ENCODE measurements at places on chromosomes 1 and 21.
A peak's percentile ranks its signal among the peaks of the same experiment; 100 is the strongest.

GRCh38 chr1:8409106-8409505 lies 91.2 kb downstream of the SLC45A1 start:
- peak; percentile 31 for DNase-seq

- no peak for DNase-seq
Observed at GRCh38 chr1:81142099-81142826, 658.5 kb upstream of the ADGRL2 start.

- DNase-seq, result no peak
Observed at GRCh38 chr1:241034203-241034936, 322.6 kb downstream of the RGS7 start.

DNA sequence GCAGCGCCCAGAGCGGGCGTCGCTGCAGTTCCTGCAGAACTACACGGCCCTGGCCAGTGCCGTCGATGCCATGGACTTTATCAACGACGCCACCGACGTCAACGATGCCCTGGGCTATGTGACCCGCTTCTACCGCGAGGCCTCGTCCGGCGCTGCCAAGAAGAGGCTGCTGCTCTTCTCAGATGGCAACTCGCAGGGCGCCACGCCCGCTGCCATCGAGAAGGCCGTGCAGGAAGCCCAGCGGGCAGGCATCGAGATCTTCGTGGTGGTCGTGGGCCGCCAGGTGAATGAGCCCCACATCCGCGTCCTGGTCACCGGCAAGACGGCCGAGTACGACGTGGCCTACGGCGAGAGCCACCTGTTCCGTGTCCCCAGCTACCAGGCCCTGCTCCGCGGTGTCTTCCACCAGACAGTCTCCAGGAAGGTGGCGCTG lies 22.0 kb downstream of the COL6A1 start:
- DNase-seq, result peak; percentile 3

- no peak for DNase-seq
Observed at GRCh38 chr1:207808322-207808705, 56.5 kb downstream of the CD46 start.

GRCh38 chr1:85366391-85367170 lies 90.1 kb upstream of the BCL10 start:
- DNase-seq, result no peak

DNA sequence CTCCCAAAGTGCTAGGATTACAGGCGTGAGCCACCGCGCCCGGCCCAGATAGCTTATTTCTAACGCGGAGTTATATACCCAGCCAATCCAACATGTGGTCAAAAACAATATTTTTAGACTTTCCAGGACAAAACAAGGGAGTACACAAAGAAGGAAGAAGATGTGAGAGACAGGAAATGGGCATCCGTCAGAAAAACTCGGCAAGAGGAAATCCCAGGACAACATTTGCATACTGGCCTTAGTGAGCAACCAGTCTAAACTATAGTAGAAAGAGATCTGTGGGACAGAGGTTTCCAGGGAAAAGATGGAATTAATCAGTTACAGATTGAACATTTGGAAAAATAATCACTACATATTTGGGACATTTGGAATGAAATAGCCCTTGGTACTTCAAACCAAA lies 11.4 kb downstream of the ARMH1 start:
- no peak for DNase-seq

DNA sequence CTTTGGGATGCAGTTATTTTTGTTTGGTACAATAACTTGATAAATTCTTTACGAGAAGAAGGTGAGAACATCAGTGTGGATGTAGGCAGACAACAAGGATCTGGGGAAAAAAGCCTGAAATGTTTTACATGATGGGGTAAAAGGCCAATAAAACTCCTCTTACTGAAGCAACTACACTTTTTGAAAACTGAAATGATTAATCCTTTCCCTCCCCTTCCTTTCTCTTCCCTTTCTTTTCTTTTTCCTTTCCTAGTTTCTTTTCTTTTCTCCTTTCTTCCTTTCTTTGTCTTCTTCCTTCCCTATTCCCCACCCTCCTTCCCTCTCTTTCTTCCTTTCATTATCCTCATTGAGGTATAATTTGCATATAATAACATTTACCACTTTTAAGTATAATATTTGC lies 24.6 kb downstream of the F5 start:
- no peak for DNase-seq

GRCh38 chr1:184456189-184456588 lies 69.4 kb downstream of the C1orf21 start:
- DNase-seq, result no peak

DNA sequence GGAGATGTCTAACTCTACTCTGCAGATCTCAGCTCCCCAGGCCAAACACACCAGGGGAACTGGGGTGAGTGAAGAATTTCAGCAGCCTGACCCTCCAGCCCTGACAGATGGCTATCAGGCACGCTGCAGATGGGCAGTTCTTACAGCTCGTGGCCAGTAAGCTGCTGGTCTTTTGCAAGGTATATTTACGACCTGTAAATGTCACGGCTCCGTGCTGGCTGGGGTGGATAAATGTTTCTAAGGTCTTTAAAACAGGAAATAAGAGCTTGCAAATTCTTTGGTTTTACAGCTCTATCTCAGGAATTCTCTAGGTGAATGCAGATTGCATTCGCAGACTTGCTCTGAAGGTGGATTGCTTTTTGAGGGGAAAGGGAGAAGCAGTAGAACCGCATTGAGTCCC lies 10.1 kb downstream of the DOP1B start:
- DNase-seq, result no peak

GRCh38 chr1:77253211-77253610 lies 28.6 kb upstream of the AK5 start:
- DNase-seq, result no peak

DNA sequence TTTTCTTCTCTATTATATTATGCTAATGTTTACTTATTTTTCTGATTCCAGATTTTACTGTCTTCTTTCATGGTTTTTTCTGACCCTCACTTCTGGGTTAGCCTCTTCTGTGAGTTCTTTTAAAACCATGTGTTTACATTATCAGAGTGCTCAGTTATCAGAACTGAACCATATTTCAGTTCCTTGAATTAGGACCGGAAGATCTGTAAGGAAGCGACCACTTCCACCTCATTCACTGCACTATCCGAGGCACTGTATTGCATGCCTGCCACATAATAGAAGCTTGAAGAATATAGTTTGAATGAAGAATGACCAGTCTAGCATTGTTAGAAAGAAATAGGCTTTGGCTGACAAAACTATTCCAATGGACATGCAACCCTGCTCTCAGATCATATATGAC lies 281.0 kb upstream of the DEPDC1 start:
- no peak for DNase-seq

- DNase-seq, result peak; percentile 77
Observed at GRCh38 chr21:17688912-17689874, 76.5 kb upstream of the BTG3 start.

DNA sequence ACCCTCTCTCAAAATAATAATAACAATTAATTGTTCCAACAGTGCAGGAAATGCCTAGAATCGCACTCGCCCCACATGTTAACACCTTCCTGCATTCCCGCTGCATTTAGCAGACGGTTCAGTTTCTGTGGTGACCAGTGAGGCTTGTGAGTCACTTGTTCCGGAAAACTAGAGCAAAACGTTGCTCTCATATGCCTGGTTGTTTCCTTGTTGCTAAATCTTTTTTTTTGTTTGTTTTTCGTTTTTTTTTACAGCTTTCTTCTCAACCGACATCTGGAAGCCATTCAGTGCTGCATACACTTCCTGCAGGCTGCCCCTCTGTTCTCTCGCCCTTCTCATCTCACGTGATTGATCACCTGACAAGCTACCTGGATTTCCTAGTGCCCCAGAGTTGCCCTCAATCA lies 56.9 kb upstream of the TMPRSS2 start:
- no peak for DNase-seq

- no peak for DNase-seq
Observed at GRCh38 chr1:50508040-50508586, 84.9 kb upstream of the DMRTA2 start.

GRCh38 chr21:26881504-26882228 lies 36.5 kb upstream of the ADAMTS1 start:
- no peak for DNase-seq

DNA sequence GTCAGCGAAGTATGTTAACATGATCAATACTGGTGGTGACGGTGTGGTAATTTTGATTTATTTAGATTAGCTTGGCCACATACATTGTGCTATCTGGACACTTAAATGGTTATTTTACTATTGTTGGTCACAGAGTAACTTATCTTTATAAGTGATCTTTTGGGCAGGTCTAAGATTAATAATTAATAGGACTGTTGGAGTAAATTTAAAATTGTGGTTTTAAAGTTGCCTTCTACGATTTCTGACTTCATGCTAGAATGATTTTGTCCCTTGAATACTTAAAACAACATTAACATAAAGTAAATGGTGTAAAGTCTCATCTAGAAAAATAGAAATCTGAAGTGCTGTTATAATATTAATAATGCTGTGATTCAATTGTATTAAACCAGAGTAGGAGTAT lies 14.7 kb downstream of the SRRM1 start:
- DNase-seq, result no peak

DNA sequence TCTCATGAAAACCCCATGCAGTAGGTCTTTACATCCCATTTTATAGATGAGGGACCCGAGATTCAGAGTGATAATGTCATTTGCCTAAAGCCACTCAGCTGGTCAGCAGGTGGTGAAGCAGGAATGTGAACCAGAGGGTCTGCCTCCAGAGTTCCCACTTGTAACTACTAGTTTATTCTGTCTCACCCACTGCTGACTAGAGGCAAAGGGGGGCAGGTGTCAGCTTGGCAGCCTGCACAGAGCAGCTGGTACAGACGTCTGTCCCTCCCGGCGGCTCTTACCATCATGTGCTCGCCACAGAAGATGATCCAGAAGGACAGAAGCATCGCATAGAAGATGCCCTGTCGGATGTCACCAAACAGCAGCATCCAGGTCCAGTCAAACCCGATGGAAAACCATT lies 82.4 kb downstream of the WLS start:
- DNase-seq, result no peak

GRCh38 chr1:37995751-37996345 lies 6.0 kb upstream of the SF3A3 start:
- DNase-seq, result no peak

GRCh38 chr1:180579961-180580611 lies 21.3 kb downstream of the OVAAL start:
- peak; percentile 26 for DNase-seq

DNA sequence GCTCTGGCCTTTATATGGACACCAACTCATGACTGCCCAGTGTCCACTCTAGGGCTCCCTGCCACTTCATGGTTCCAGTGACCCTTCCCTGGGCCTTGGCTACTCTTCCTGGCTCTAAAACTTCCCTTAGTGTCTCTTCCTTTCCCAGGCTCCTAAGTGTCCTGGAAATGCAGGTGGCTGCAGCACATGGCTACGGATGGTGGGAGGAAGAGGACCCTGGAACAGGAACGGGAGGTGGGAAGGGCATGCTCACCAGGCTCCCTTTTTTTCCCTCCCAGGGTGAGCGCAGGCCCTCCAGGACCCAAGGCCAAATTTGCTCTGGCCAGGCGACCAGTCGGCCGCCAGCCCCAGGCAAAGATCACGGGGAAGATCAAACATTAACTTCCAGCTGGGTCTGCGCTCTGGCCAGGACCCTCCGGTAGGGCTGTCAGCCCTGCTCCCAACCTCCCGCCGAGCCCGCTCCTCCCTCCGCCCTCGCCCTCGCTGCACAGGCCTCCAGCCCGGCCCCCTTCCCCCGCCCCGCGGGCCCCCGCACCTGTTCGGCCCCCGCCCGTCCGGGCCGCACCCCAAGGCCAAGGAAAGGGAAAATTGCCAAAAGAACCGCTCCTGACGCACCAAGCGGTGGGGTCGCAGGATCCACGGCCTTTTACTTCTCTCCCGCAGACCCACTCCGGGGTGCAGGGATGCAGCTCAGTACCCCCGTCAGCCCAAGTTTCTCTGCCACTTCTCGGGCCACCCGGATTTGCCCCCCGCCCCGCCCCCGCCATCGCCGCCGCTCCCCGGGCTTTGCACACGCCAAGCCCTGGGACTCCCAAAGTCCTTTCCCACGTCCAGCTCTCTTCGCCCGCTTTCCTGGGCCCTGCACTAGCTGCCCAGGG lies 894 bp downstream of the TCEA3 start:
- no peak for DNase-seq

DNA sequence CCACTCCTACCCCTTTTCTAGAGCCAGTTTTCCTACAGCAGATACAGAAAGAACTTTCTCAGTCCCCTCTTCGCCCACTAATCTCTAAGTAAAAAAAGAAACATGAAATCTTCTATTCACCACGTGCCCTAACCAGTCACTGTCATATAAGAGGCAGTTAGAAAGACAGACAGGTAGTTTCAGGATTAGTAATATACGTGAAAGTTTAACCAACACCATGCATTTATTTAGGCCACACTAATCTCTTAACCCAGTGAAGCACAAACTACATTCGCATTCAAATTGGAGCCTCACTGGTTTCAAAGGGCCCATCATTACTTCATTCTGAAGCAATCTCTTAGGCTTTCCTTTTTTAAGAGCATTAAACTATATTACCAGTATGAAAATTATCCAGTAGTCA lies 10.1 kb downstream of the GPATCH2 start:
- DNase-seq, result no peak

- DNase-seq, result no peak
Observed at GRCh38 chr21:43913928-43914327, 48.9 kb downstream of the AGPAT3 start.

- no peak for DNase-seq
Observed at GRCh38 chr21:45803618-45804340, 160.3 kb downstream of the PCBP3 start.

- no peak for DNase-seq
Observed at GRCh38 chr1:190179817-190180216, 297.8 kb downstream of the BRINP3 start.

DNA sequence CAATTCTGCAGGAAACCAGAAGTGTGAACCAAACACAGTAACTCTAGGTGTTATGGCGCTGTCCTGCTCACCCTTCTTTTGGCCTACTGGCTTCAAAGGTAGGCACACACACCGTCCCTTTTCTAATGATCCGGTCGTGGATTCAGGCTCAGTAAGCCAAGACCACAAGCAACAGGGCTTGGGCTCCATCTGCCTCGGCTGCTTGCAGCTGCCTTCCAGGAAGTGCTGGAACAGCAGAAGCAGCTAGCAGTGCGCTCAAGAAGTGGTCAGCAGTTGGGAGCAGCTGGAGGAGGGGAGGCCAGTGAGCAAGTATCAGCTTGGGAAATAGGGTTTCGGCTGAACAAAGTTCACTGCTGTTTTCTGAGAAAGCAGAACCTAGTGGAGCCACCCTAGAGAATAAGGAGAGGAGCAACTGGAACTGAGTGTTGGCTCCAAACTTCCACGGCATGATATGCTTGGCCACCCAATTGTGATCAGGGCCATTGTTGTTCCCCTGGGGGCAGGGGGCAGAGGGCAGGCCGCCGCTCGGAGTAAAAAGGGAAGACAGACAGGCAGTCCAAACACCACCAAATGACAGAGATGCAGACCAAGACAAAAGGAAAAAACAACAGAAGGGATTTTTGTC lies 173.4 kb downstream of the TOMM20 start:
- peak; percentile 51 for DNase-seq

GRCh38 chr1:167775178-167775577 lies 53.4 kb downstream of the MPZL1 start:
- no peak for DNase-seq

DNA sequence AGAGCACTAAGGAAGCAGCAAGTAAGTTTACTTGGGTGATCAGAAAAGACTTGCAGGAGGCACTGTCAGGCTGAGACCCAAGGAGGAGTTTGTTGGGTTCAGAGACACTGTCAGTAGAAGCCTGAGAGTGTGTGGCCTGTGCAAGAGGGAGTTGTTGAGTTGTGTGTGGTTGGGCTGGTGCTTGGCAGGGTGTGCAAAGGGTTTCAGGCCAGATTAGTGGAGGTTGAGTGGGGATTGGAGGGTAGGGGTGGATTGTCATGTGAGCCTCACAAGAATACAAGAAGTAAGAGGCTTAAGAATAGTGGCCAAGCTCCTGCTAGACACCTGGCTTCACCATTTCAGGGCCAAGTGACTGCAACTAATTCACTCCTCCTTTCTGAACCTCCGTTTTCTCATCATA lies 8.9 kb upstream of the KIF21B start:
- no peak for DNase-seq

Data from MG63 (cell line).